ENCODE measurements at places on chromosomes 3 and 15. TPM values are rescaled to one million over a fixed set of nuclear protein-coding genes. Genes with fewer than 3 reads are reported as not detected.

Gene CELSR3
- polyA plus RNA-seq, result 0.81 TPM

Gene TAGLN3
- 2.1 TPM for polyA plus RNA-seq

Gene LRRC31
- polyA plus RNA-seq, result 0.17 TPM

Gene FAM98B
- polyA plus RNA-seq, result 97.1 TPM

Gene FAM174B
- 35.3 TPM for polyA plus RNA-seq

Gene AGBL1
- polyA plus RNA-seq, result 0.08 TPM

Gene MOBP
- not detected for polyA plus RNA-seq

Gene NANOGP8
- 0.22 TPM for polyA plus RNA-seq

Gene CADPS
- polyA plus RNA-seq, result 1.2 TPM

Gene MRPL47
- polyA plus RNA-seq, result 59.5 TPM

Gene TTC14
- polyA plus RNA-seq, result 108 TPM

Gene TRH
- polyA plus RNA-seq, result 0.11 TPM

Gene CHRNB4
- 3.6 TPM for polyA plus RNA-seq

Gene MEGF11
- polyA plus RNA-seq, result 1.8 TPM

Gene ITPKA
- polyA plus RNA-seq, result 0.68 TPM

Gene ST8SIA2
- 6.0 TPM for polyA plus RNA-seq

Gene ROBO2
- 79.5 TPM for polyA plus RNA-seq

Gene PLIN1
- polyA plus RNA-seq, result 0.72 TPM

Gene POLQ
- polyA plus RNA-seq, result 6.8 TPM

Gene TGM4
- 0.11 TPM for polyA plus RNA-seq

Gene GPR171
- polyA plus RNA-seq, result 0.12 TPM

Gene GRK7
- 0.12 TPM for polyA plus RNA-seq

Gene IVD
- polyA plus RNA-seq, result 69.1 TPM

Gene PRSS50
- 1.4 TPM for polyA plus RNA-seq

Gene IRAK2
- 0.99 TPM for polyA plus RNA-seq

Gene MORC1
- polyA plus RNA-seq, result 0.68 TPM

Gene CIDEC
- polyA plus RNA-seq, result not detected

Gene GOLGA8T
- polyA plus RNA-seq, result 0.75 TPM

Gene CCDC14
- 158 TPM for polyA plus RNA-seq

Gene ZBED2
- 0.18 TPM for polyA plus RNA-seq

Gene ZNF619
- 7.3 TPM for polyA plus RNA-seq

Gene SNX22
- polyA plus RNA-seq, result 0.83 TPM

Gene SERPINI1
- 35.4 TPM for polyA plus RNA-seq

Gene SENP8
- 7.6 TPM for polyA plus RNA-seq

Gene SUCNR1
- 7.6 TPM for polyA plus RNA-seq

Gene DGKG
- 0.44 TPM for polyA plus RNA-seq

Gene SEMA6D
- 28.4 TPM for polyA plus RNA-seq

Gene PTX3
- 5.6 TPM for polyA plus RNA-seq

Gene ZNF639
- 54.9 TPM for polyA plus RNA-seq

Measured in right renal cortex interstitium (tissue), 3 donors.